ENCODE measurements at places on chromosomes 13 and 19. TPM values are rescaled to one million over a fixed set of nuclear protein-coding genes. Genes with fewer than 3 reads are reported as not detected.
A peak's percentile ranks its signal among the peaks of the same experiment; 100 is the strongest.

GRCh38 chr13:76231522-76232167 is 595.5 kb downstream of the LMO7 start:
- no peaks in the 10 kb centered on the region for H3K36me3 ChIP-seq
- no peak for DNase-seq
- H3K4me1 ChIP-seq: no peaks in the 10 kb centered on the region
- H3K4me3 ChIP-seq: no peak overlapping the region

LILRA1 gene
- total RNA-seq: 0.44 TPM

TOMM40 gene
- 48.2 TPM for total RNA-seq

- no peak overlapping the region for H3K27ac ChIP-seq
- H3K4me1 ChIP-seq: peaks cover 5% of the 10 kb centered on the region
- no peak for DNase-seq
- H3K4me3 ChIP-seq: no peak overlapping the region
- no peaks in the 10 kb centered on the region for H3K27me3 ChIP-seq
Observed at GRCh38 chr13:113967729-113968462, 6.0 kb downstream of the C13orf46 start.

DNA sequence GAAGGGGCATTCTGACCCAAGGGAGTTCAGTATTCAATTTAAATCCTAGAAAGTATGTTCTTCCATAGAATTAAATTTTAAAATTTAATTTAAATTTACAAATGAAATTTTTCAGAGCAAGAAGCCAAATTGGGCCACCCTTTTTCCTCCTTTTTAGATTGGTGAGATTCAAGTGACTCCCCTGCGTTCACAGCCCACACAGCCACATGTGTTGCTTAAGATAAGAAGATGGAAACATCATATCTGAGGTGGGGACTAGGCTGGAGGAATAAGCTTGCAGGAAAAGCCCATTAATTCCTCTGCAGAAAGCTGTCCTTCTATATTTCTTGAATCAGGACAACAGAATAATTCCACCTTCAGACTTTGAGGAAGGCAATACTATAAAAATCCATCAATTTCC is 392.7 kb upstream of the ZNF507 start:
- no peak overlapping the region for H3K27ac ChIP-seq
- no peaks in the 10 kb centered on the region for H3K4me1 ChIP-seq
- no peak for DNase-seq
- H3K36me3 ChIP-seq: no peaks in the 10 kb centered on the region
- peaks cover 3% of the 10 kb centered on the region for H3K27me3 ChIP-seq

- no peaks in the 10 kb centered on the region for H3K36me3 ChIP-seq
- peak overlapping the region; percentile 75 for H3K27ac ChIP-seq
- H3K4me3 ChIP-seq: no peak overlapping the region
- no peaks in the 10 kb centered on the region for H3K4me1 ChIP-seq
Observed at GRCh38 chr19:51799774-51800472, 5.0 kb downstream of the FPR3 start.

GRCh38 chr13:27954406-27954851 is 14.7 kb downstream of the CDX2 start:
- no peak for DNase-seq
- H3K4me1 ChIP-seq: no peaks in the 10 kb centered on the region
- H3K27ac ChIP-seq: no peak overlapping the region
- H3K4me3 ChIP-seq: peak overlapping the region; percentile 63

GRCh38 chr19:45862564-45863334 is at the start of gene SYMPK:
Gene SYMPK, minus strand, starts transcription at chr19:45863147. Its CDS starts 8,652 bp downstream, at chr19:45854495.
- H3K27me3 ChIP-seq: peaks cover 6% of the 10 kb centered on the region
- peak within 1 kb of the TSS; percentile 94 for H3K4me3 ChIP-seq
- H3K4me1 ChIP-seq: no peaks in the 10 kb centered on the region
- peak within 1 kb of the TSS; percentile 88 for H3K27ac ChIP-seq

DNA sequence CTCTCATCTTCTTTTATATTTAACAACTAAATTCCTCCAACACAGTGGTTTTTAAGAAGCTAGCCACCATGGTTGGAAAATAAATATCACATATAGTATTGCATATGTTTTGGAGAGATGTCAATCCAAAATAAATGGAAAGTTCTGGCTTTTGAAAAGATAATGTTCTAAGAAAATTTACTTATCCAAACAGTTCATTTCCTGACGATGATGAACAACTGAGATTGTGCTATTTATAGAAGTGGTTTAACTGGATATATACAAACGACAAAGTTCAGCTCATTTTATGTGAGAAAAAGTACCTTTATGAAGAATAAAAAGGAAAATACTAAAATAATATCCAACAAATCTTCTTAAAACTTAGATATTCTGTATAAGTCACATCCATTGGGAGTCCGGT is 174.7 kb downstream of the MZT1 start:
- no peaks in the 10 kb centered on the region for H3K36me3 ChIP-seq
- no peak overlapping the region for H3K27ac ChIP-seq
- no peak overlapping the region for H3K4me3 ChIP-seq
- H3K27me3 ChIP-seq: no peaks in the 10 kb centered on the region
- H3K4me1 ChIP-seq: no peaks in the 10 kb centered on the region
- no peak for DNase-seq

BORA gene
- 4.3 TPM for total RNA-seq

DNA sequence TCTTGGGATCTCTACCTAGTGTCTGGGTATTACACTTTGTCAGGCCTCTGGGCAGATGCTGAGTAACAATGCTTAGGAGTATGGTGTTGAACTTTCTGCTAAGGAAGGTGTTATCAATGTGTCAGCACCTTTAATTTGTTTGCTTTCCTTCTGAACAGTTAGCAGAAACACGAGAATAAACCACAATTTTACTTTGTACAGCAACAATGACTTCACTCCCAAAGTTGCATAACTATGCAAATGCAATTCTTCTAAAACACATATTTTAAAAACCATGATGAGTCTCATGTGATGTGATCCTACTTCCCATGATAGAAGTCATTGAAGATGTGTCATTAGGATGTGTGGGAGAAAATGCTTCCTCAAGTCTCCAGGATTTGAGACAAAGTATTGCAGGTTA is 155.0 kb downstream of the POSTN start:
- DNase-seq: no peak
- H3K27me3 ChIP-seq: no peaks in the 10 kb centered on the region
- H3K4me1 ChIP-seq: no peaks in the 10 kb centered on the region

DNA sequence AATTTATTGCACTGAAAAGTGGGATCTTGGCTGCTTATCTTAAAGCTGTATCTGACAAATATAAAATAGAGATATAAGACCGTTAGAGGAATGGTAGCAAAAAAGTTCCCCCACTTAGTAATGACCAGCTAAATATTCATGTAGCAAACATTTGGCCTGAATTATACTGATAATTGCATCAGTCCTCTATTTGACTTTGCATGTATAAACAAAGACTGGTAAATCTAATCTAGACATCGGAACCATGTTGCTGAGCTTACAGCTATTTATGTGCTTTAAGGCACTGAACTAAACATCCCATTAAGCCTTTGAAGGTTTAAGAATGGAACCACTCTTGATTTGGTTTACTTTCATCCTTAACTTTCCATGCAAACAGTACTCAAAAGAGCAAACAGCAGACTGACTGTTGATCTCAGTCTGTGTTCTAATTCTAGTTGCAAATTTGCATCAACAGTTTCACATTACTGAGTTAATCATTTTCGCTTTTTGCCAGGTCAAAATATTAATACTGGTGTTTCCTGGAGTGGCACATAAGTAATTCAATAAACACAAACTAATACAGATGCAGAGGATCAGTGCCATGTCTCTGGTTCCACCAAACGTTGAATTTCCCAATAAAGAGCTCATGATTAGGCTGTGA is 203.5 kb upstream of the HTR2A start:
- no peak overlapping the region for H3K27ac ChIP-seq
- H3K4me1 ChIP-seq: no peaks in the 10 kb centered on the region
- no peaks in the 10 kb centered on the region for H3K36me3 ChIP-seq
- H3K4me3 ChIP-seq: no peak overlapping the region

GRCh38 chr13:114149774-114150740 is 17.6 kb upstream of the RASA3 start:
- no peak for DNase-seq
- H3K4me3 ChIP-seq: no peak overlapping the region
- H3K27me3 ChIP-seq: no peaks in the 10 kb centered on the region
- H3K36me3 ChIP-seq: no peaks in the 10 kb centered on the region
- H3K4me1 ChIP-seq: peaks cover 6% of the 10 kb centered on the region
- H3K27ac ChIP-seq: no peak overlapping the region

PGLYRP2 gene
- total RNA-seq: 6.2 TPM

- no peak overlapping the region for H3K4me3 ChIP-seq
- H3K27ac ChIP-seq: no peak overlapping the region
- H3K27me3 ChIP-seq: no peaks in the 10 kb centered on the region
- H3K4me1 ChIP-seq: no peaks in the 10 kb centered on the region
- no peaks in the 10 kb centered on the region for H3K36me3 ChIP-seq
- no peak for DNase-seq
Observed at GRCh38 chr13:59409634-59410200, 754.0 kb downstream of the DIAPH3 start.

DNA sequence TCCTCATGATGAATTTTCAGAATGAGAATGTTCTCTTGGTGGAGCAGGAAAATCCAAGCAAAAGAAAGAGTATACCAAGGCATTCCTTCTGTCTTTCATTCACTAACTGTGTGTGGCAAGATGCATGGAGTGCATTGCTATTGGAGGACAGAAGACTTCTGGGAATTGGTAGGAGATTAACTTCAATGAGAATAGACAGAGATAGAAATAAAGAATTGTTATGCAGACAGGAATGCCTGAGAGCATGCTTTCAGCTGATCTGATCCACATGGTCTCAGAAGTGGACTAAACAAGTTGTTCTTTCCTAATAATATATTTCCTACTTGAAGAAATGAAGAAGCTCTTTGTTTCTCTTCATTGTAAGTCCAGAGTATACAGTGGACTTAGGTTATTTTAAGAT is 303.6 kb downstream of the MYO16 start:
- H3K27ac ChIP-seq: no peak overlapping the region
- no peak for DNase-seq
- no peaks in the 10 kb centered on the region for H3K36me3 ChIP-seq
- H3K4me1 ChIP-seq: no peaks in the 10 kb centered on the region

DNA sequence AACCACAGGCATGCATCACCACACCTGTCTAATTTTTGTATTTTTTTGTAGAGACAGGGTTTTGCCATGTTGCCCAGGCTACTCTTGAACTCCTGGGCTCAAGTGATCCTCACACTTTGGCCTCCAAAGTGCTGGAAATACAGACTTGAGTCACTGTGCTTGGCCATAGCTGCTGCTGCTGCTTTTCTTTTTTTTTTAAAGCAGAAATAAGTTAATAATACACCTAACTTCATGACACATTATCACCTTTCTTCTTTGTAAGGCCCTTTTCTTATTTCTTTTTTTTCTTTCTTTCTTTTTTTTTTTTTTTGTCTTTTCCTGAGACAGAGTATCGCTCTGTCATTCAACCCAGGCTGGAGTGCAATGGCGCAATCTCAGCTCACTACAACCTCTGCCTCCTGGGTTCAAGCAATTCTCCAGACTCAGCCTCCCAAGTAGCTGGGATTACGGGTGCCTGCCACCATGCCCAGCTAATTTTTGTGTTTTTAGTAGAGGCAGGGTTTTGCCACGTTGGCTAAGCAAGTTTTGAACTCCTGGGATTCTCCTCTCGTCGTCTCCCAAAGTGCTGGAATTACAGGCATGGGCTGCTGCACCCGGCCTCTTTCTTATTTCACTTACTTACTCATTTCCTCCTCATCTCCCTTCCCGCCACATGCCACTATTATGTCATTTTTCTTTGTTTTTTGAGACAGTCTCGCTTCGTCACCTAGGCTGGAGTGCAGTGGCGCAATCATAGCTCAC is 8.7 kb downstream of the SHKBP1 start:
- H3K27ac ChIP-seq: no peak overlapping the region
- H3K27me3 ChIP-seq: no peaks in the 10 kb centered on the region
- no peaks in the 10 kb centered on the region for H3K36me3 ChIP-seq
- H3K4me3 ChIP-seq: no peak overlapping the region
- H3K4me1 ChIP-seq: no peaks in the 10 kb centered on the region

- no peak overlapping the region for H3K27ac ChIP-seq
- H3K27me3 ChIP-seq: no peaks in the 10 kb centered on the region
- H3K4me3 ChIP-seq: no peak overlapping the region
- no peak for DNase-seq
Observed at GRCh38 chr19:56491399-56491798, 14.3 kb upstream of the ZNF667 start.

FUT2 gene
- total RNA-seq: 5.9 TPM

ZNF773 gene
- 9.3 TPM for total RNA-seq

GRCh38 chr19:43773725-43774102 is 7.1 kb downstream of the KCNN4 start:
- H3K27me3 ChIP-seq: no peaks in the 10 kb centered on the region
- no peak overlapping the region for H3K4me3 ChIP-seq
- no peaks in the 10 kb centered on the region for H3K36me3 ChIP-seq

GRCh38 chr19:16135430-16136127 is 7.9 kb upstream of the HSH2D start:
- no peak overlapping the region for H3K27ac ChIP-seq
- no peak for DNase-seq

DNA sequence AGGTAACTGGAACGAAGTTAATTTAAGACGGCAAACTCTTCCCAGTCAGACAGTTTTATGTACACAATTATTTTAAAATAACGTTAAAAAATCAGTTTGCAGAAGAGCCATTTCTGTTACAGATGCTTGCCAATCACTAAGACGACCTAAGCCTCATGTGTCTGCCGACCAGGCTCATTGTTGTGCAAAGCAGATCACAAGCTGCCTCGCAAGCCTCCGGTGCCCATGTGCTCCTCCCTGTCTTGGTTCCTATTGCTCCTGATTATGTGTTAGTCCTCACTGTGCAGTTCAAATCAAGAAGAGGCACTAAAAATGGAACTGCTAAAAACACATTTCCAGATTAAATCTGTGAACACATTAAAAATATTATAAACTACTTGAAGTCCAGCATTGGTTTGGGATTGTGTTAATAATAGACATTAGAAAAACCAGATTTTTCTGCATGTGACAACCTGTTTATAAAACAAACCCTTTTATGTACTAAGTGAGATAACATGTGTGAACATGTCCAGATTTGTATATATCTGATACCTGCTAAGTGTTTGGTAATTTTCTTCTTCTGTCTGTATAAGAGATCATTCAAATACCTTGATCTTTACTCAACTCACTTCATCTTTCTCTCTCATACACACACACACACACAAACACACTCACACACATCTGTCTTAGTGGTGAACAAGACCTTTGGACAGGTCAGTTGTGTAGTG is 81.9 kb upstream of the SLC15A1 start:
- DNase-seq: no peak
- H3K4me1 ChIP-seq: no peaks in the 10 kb centered on the region
- no peaks in the 10 kb centered on the region for H3K27me3 ChIP-seq
- no peak overlapping the region for H3K27ac ChIP-seq
- H3K4me3 ChIP-seq: no peak overlapping the region

GRCh38 chr19:44570984-44571684 is 41.7 kb upstream of the CEACAM20 start:
- DNase-seq: peak; percentile 50
- no peak overlapping the region for H3K27ac ChIP-seq
- no peaks in the 10 kb centered on the region for H3K36me3 ChIP-seq
- H3K4me3 ChIP-seq: no peak overlapping the region
- no peaks in the 10 kb centered on the region for H3K27me3 ChIP-seq

DHDH gene
- total RNA-seq: 0.96 TPM

GRCh38 chr13:97855570-97856303 is 97.7 kb upstream of the IPO5 start:
- no peaks in the 10 kb centered on the region for H3K27me3 ChIP-seq
- H3K4me1 ChIP-seq: no peaks in the 10 kb centered on the region
- H3K4me3 ChIP-seq: no peak overlapping the region

GRCh38 chr19:33269016-33269415 is 33.3 kb downstream of the CEBPA start:
- no peak for DNase-seq
- no peaks in the 10 kb centered on the region for H3K27me3 ChIP-seq
- H3K27ac ChIP-seq: no peak overlapping the region
- no peaks in the 10 kb centered on the region for H3K36me3 ChIP-seq
- no peak overlapping the region for H3K4me3 ChIP-seq

CD79A gene
- 0.80 TPM for total RNA-seq

Data from breast epithelium (tissue), 4 donors.